ENCODE measurements at places on chromosomes 13 and 19.

DNA sequence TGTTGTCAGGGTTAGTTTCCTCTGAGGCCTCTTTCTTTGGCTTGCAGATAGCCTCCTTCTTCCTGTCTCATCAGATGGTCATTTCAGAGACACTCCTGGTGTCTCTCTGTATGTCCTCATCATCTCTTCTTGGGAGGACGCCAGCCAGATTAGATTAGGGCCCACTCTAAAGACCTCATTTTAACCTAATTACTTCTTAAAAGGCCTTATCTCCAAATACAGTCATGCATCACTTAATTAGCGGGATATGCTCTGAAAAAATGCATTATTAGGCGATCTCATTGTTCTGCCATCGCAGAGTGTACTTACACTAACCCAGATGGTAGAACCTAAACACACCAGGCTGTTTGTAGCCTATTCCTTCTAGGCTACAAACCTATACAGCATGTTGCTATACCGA lies 89.0 kb downstream of the CDK8 start:
- no peak for DNase-seq

GRCh38 chr13:76799696-76800095 lies 86.5 kb downstream of the KCTD12 start:
- no peak for DNase-seq

GRCh38 chr19:38695317-38695683 lies 47.9 kb downstream of the ACTN4 start:
- DNase-seq: no peak

GRCh38 chr19:49676136-49676783 lies 811 bp upstream of the PRMT1 start:
- peak; percentile 46 for DNase-seq

DNA sequence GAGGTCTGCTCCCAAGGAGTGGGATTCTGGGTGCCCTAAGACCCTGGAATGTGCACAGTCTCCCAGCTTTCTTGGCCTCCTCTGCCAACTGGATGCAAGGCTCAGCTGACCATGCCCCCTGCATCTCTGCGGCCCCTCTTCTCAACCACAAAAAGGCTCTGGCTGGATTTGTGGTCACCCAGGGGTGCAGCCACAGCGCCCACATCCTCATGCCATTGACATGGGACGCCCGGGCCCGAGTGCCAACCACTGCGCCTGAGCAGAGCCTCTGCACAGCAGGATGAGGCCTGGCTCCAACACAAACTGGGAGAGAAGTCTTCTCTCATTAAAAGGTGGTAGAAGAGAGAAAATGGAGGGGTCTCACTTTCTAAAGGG lies 103.5 kb downstream of the FOXO1 start:
- no peak for DNase-seq

GRCh38 chr13:32430018-32430747 lies 2.3 kb upstream of the N4BP2L1 start:
- no peak for DNase-seq

GRCh38 chr13:27969082-27969865 lies at the start of gene CDX2:
TSS of gene CDX2 (minus strand) at chr13:27969315. CDS start at chr13:27969006, 309 bp downstream.
- no peak for DNase-seq

DNA sequence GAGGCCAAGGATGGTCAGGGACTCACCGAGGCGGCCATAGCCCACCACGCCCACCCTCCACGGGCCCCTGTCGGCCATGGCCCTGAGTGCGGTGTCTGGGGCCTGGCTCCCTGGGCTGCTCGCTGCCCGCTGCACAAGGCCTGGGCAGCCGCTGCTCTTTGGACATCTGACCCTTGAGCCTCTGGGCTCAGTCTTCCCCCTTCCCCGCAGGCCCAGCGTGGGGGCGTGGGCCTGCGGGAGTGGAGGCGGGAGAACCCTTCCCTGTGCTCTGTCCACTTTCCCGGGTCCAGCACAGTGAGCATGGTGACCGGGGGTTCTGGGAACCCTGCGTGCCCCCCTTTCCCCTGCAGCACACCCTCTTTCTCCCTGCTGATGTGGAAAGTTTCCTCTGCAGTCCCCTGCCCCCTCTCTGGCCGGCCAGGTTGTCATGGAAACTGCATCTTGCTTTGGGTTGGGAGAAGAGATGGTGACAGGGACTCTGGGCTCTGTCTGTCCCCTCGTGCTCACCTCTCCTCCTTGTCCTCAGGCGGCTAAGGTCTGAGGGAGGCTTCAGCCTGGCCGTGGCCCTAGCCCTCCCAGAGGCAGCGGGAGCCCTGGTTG lies at the start of gene ASPDH:
Gene ASPDH (minus strand): TSS at position 168 of the 600 bp plus-strand sequence. CDS start 90 bp downstream, at position 78.
- DNase-seq: no peak

GRCh38 chr13:112702341-112702985 lies 12.6 kb downstream of the ATP11A start:
- DNase-seq: no peak

DNA sequence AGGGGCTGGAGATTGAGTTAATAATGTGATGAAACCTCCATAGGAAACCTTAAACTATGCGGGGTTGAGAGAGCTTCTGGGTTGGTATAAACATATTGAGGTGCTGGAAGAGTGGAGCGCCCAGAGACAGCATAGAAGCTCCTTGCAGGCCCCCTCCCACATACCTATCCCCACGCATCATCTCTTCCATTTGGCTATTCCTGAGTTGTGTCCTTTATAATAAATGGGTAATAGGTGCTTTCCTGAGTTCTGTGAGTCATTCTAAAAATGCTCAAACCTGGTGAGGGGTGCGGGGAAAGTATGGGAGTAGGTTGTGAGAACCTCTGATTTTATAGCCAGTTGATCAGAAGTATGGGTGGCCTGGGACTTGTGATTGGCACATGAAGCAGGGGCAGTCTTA lies 14.6 kb downstream of the CCDC122 start:
- DNase-seq: no peak

GRCh38 chr19:6754653-6755463 lies 12.4 kb downstream of the SH2D3A start:
- no peak for DNase-seq

DNA sequence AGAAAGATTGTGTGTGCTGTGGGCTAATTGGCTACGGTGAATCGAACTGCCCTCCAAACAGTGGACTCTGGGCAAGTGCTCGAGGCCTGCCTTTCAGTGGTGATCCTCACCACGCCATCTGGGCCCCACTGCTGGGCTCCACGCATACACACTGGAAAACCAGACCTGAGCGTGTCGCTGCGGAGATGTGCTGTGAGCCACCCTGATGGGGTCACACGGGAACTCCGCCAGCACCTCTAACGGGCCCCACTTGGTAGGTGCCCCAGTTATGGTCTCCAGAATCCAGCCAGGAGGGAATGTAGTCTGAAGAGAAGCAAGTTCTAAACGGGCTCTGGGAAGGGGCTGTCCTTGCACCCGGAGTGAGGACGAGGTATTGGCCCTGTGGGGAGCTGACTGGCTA lies 39.3 kb downstream of the C13orf46 start:
- DNase-seq: no peak

DNA sequence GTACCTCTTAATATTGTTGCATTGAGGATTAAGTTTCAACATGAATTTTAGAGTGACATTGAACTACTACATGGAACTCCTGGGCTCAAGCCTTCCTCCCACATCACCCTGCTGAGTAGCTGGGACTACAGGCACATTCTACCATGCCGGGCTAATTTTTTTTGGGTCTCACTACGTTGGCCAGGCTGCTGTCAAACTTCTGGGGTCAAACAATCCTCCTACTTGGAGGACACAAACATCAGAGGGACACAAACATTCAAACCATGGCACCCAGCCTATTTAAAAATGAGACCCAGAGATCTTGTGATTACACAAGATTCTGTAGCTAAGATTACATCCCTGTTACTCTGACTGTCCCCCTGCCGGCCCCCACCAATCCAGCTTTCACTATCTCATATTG lies 180.9 kb downstream of the KCNRG start:
- no peak for DNase-seq

GRCh38 chr19:29615891-29616425 lies 9.9 kb downstream of the POP4 start:
- no peak for DNase-seq

- no peak for DNase-seq
Measured at GRCh38 chr13:25608181-25608580, 236.4 kb downstream of the ATP8A2 start.

- no peak for DNase-seq
Measured at GRCh38 chr13:98954313-98954712, 23.6 kb downstream of the DOCK9 start.

GRCh38 chr19:35902870-35903475 lies 644 bp downstream of the HCST start:
- DNase-seq: no peak

DNA sequence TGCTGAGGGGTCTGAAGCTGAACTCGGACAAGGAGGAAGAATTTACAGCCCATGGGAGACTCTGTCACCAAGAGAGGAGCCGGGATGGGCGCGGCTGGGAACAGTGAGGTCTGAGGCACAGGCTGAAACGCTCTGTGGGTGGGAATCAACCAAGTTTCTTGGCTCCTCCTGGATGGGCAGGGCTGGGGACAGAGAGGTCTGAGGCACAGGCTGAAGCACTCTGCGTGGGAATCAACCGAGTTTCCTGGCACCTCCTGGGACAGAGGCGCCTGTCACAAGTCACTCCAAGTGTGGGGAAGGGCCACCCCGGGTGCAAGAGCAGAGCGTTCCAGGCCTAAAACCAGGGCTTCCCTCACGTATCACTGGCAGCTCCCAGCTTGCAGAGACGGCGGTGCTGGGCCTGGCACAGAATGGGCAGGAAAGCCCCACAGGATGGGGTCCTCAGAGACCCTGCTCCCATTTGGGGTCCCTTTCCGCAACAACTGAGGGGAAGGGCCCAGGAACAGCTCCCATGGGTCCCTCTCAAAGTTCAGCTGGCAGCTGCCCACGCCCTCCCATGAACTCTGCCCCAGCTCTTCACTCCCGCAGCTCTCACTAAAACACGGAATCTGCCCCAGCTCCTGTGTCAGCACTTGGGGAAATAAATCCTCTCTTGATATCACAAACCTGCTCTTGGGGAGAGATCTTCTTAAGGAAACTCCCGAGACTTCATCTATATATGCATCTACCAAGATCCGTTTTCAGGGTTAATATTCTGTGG lies 18.5 kb downstream of the AP3D1 start:
- no peak for DNase-seq

DNA sequence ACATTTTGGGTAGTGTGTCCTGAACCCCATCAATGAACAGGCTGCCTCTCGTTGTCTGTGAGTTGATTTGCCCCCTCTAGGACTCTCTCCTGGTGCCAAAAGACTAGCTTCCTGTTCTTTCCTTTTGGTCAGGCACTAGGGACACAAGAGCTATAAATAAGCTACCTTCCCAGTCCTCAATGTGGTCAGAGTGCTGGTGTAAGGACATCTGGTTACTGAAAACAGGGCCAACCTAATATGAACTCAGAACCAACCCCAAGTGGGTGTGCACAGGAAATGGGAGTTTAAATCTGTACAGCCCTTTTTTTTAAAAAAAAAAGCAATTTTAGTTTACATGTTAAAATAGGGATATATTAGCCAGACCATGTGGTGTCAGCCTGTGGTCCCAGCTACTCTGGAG lies 129.2 kb downstream of the ZIC5 start:
- DNase-seq: no peak

DNA sequence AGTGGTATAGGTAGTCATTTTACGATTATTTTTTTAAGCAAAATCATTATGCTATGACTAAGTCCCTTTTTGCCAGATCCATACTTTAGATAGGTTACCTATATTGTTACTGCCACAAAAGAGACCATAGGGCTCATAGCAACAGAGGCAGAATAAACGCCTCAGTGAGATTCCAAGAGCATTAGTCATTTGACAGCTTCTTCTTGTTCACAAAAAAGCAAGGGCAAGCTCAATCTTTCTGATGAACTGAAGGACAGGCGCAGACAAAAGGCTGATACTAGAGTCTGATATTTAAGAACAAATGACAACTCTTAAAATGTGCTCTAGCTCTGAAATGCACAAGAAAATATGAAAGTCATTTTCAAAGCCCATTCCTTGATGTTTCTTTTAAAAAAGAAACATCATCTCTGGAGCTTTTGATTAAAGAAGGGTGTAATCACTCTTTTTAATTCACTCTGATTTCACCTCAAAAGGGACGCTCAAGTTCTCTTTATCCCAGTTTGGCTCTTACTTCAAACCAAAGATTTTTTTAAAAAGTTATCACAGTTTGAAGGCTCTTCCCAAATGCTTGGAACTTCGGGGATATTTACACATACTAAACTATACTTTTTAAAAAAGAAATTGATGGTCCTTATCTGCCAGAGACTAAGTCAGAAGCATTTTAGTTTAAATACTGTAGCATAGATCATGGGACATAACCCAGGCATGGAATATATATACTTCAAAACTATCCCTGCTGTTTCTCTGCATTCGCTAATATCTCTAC lies 187.2 kb downstream of the EFNB2 start:
- DNase-seq: no peak

- no peak for DNase-seq
Measured at GRCh38 chr19:18418483-18419194, 559 bp upstream of the SSBP4 start.

- DNase-seq: peak; percentile 44
Measured at GRCh38 chr13:19959141-19959830, 759 bp downstream of the ZMYM2 start.

DNA sequence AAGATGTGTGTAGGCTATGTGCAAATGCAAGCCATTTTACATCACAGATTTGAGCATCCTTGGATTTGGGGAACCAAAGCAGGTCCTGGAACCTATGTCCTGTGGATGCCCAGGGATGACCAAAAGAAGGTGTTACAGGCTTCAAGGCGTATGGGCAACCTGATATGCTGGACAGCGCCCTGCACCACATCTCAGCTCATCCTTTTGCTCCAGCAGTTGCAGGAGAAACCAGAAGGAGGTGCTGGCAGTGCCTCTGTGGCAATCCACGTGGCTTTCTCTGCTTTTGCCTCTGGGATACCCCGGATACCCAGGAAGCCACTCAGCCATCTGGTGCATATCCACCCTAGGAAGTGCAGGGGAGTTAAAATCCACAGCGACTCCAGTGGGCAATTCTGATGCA lies 110.3 kb upstream of the VSTM2B start:
- no peak for DNase-seq

GRCh38 chr19:52237771-52238400 lies 31.5 kb upstream of the ZNF766 start:
- peak; percentile 48 for DNase-seq

- peak; percentile 42 for DNase-seq
Measured at GRCh38 chr19:58385891-58386575, 1.0 kb upstream of the RPS5 start.

All from stimulated activated CD4-positive, alpha-beta T cell treated with anti-CD3 and anti-CD28 coated beads, Interleukin-1b, Interleukin-23, amount 100 ng/mL, for 4 hours (primary cell).